ENCODE measurements at places on chromosomes 7 and 10.

DNA sequence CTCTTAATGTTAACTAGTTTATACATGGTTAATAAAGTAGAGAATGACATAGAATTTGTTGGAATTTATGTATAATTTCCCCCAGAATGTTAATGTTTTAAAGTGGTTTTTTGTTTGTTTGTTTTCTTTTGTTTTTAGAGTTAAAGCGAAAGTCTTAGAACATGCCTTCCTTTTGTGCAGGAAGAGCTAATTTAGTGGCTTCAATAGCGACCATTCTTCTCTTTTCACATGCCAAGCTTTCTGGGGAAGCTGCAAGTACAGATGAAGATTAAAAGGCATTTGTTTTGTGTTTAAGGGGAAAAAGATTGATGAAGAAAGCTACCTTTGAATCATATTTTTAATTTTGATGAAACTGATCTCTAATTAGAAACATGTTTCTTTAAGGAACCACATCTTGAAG, 256.3 kb upstream of the CSTF2T start:
- no peak for DNase-seq

DNA sequence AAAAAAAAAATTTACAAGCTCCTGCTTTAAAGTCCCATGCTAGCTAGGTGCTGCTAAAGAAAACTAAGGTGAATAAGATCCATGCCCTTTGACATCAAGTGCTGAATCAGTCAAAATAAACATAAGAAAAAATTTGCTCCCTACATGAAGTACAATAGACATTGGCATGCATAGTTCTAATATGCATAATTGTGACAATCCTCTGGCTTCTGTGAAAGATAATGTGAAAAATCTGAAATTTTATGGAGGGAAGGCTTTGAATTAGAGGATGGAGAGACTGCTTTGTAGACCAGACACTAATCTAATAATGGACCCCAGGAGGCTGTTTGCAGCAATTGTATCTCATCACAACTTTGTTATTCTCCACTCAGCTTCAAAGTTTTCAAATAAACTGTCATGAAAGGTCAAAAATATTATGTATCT, 127.9 kb upstream of the CDK1 start:
- DNase-seq: no peak

DNA sequence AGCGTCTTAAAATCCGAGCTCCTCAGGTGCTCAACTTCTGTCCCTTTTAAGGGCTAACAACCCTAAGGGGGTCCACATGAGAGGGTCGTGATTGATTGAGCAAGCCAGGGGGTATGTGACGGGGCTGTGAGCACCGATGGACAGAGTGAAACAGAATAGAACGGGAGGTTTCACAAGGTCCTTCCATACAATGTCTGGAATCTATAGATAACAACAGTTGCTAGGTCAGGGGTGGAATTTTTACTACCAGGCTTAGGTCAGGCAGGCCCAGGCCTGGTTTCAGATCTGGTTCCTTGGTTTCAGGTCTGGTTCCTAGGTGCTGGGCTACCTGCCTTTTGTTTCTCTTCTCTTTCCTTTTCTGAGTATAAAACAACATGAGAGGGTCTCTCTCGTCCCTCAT, 80.9 kb downstream of the PTN start:
- DNase-seq: no peak

- no peak for DNase-seq
Measured at GRCh38 chr10:102163342-102163989, 11.3 kb downstream of the NOLC1 start.

GRCh38 chr10:89440226-89441009, 26.1 kb downstream of the IFIT5 start:
- no peak for DNase-seq

DNA sequence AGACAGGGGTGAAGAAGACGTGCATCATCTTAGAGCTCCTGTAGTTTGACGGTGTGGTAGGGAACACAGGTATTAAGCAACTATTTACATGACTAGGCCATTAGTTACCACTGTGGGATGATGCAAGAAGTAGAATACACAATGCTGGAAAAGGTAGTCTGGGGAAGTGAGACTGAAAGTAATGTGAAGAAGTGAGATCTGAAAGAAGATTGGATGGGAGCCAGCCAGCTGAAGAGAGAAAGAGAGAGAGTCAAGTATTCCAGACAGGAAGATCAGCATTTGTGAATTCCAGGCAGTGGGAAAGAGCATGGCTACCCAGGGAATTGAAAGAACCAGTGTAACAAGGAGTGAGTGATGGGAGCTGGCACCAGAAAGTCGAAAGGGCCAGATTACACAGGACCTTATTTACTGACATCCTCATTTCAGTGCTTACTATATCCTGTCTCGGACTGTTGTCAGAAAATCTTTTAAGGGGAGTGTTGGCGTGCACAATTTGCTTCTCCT, 4.0 kb upstream of the CFAP58 start:
- DNase-seq: no peak

DNA sequence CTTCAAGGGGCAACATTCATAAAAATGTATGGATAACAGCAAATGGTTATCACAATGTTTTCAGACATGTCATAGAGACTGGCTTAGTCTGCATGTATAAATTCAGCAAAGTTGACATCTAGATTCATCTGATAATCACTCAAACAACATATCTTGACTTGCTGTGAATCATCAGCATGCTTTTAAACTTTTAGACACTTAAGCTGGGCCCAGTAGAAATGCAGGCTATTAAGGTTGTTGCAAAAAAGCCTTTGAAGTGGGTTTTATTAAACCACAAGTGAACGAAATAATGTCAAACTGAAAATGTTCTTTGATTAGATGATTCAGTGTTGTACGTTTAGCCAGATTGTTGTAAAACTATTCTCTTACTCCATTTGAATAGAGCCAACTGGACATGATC, 759.6 kb downstream of the NXPH1 start:
- no peak for DNase-seq

GRCh38 chr7:84040355-84040754, 154.2 kb downstream of the SEMA3A start:
- DNase-seq: no peak

DNA sequence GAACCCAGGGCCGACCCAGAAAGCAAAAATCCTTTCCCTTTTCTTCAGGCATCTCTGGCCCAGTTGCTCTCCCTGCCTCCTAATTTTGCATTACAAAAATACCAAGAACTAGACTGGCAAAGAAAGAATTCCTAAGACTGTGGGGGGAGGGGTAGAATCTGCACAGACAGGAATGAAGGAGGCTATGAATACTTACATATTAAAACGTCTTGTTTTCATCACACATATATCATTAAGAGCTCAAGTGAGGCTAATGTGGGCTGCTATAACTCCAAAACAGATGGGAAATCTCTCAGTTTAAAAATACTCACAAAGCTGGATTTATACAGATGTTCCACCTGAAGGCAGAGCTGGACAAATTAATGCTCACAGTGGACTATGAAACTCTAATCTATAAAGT, 29.2 kb upstream of the MKX start:
- no peak for DNase-seq

DNA sequence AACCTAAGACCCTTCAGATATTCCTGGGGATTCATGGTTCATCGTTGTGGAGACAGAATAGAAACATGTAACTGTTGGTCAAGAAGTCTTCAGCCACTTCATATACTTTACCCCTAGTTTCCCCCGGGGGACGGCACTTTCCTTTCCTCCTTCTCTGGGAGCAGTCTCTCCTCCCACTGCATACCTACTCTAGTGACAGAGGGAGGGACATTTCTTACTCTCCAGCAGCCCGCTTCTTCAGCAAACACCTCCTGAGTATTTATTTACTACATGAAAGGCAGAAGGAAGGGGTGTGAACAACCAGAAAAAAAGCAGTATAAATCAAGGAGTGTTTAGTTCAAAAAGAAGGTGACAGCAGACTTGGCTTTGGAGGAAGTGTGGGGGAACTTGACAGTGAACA, 69.0 kb downstream of the LHFPL3 start:
- no peak for DNase-seq

GRCh38 chr7:33472348-33473025, 343.1 kb downstream of the BBS9 start:
- no peak for DNase-seq

DNA sequence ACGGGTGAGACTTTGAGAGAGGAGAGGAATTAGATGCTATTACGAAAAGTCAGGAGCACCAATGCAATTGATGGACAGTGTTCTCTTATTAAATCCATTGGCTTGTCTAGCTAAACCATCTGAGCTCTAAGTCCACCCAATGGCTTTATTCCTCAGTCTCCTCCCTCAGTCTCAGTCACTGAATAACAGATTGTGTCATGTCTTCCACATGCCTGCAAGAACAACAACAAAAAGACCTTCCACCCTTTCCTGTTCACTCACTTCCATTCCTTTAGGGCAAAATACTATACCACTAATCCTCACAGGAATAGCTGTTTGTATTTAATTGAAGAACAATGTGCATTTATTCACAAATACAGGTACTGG, 154.8 kb upstream of the LAMB4 start:
- no peak for DNase-seq

DNA sequence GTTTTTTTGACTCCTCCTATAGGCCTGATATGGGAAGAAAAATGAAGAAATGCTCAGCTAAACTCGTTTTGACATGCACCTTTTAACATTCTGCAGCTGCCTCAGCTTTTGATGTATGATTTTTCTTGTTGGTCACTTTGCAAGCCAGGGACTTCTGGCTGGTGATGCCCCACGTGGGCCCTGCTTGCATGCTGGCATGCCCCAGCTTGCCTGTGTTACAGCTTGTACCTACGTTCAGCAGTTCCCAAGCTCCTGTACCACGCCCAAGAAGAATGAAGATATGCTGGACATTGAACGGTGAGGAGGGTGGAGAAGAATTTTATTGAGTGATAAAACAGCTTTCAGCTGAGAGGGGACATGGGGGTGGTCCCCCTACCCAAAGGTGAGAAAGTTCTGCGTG, 245.6 kb upstream of the FZD8 start:
- no peak for DNase-seq

DNA sequence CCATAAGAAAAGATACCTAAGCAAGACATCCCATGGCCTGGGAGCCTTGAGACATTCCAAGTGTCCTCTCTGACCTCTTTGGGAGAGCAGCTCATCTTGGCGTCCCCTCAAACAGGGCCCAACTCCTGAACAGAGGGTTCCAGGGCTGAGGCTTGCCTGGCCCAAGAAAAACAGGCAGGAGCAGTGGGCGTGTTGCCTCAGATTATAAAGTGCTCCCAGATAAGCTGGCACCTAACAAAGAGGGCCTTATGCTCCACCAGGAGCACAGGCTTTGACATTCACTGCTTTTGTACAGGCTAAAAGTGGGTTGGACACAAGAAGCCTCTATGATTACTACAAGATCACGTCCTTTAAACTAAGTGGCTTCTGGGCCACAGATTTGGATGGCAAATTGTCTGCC, 193.1 kb downstream of the FGFR2 start:
- DNase-seq: no peak

GRCh38 chr10:14329746-14330173, 964 bp downstream of the FRMD4A start:
- DNase-seq: no peak

DNA sequence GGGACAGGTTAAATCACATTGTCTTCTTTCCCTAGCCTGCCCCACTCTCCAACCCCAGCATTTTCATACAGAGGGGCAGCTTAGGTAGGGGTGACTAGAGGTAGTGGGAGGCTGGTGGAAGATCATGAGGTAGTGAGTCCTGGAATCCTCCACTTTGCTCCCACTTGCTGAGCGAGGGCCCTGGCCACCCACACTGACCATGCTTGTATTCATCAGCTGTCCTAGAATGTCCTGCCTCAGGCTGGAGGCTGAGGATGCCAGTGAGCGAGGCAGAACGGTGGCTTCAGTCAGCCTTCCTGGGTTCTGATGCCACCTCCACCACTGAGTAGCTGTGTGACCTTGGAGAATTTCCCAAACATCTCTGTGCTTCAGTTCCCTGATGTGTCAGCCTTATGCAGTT, 34.6 kb upstream of the PFKFB3 start:
- no peak for DNase-seq

DNA sequence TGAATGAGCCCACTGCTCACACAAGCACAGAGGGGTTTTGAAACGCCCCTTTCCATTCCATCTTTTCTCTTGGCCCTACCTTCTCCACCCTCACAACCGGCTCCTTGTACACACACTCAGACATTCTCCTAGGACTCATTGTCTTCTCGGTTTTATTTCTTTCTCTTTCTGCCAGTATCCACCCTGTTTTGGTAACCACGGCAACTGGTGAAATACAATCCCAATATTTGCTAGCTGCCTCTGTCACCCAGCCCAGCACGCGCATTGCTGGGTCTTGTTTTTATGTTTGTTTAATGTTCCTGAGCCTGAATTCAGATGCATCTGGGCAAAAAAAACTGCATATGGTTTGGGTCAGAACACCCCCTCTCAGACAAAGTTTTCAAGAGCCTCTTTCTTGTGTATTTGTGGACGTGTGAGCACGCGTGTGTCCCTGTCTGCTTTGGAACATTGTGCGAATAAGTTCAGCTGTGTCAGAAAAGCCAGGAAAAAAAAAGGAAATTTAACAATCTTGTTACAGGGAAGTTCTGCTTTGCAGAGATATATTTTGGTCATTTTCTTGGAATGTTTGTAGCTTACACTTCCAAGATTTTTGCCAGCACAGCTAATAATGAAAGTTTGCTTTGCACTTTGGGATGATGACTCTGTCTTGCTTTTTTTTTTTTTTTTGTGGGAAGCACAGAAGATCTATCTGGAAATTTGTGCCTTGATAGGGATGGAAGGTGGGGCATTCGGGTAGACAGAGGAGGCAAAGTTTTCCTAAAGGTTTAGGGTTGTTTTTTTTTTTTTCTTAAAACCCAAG, 225.9 kb downstream of the TRIL start:
- no peak for DNase-seq

DNA sequence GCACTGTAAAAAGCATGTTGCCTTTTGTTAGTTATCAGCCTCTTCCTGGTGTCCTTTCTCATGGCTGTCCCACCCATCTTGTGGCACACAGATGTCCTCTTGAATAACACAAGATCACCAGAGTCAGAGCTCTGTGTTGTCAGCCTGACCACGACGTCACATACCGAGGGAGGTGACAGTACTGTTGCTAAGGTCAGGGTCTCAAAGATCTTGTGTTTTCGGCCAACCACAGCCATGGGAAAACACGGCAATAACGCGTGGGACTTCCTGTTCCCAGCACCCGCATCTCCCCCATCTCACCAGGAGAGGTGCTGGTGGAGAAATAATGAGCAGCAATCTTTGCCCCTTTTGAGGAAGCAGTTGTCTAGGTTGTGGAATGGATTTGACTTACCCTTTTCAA, 40.4 kb downstream of the NPVF start:
- DNase-seq: no peak

DNA sequence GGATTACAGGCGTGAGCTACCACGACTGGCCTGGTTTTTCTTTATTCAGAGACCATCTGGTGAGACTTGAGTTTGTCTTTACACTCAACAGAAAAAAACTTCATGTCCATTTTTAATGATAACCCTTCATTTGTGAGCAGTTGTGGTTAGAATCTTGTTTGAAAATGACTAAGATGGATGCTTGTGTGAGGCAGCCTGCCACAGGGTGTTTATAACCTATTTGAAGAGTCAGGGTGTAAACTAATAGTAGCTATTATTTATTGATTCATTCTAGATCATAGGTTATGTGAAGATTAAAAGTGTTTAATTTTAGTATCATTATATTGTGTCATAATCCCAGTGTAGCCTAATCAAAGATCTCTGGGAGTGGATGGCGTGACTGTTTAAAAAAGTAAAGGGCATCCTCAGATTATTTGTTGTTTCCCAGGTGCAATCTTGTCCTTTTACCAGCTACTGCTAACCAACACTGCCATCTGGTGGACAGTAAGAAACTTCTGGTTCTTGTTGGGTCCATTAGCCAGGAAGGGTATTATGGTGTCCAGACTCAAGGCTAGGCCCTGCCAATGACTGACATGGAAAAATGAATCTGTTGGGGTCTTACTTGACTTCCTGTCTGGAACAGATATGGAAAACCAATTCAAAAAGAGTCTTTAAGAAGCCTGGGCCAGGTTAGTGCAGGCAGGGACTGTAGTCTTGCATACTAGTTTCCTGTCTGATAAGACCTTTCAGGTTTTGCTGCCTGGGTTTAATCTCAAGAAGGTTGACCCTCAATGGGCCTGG, 24.9 kb downstream of the NRBF2 start:
- peak; percentile 78 for DNase-seq
